Activated CD4-positive, alpha-beta memory T cell treated with anti-CD3 and anti-CD28 coated beads for 36 hours (primary cell): ENCODE measurements at places on chromosomes 7 and 10. TPM values are rescaled to one million over a fixed set of nuclear protein-coding genes. Genes with fewer than 3 reads are reported as not detected.

SUN3 gene
- total RNA-seq = not detected

- peak; percentile 86 for DNase-seq
These were observed 26.4 kb downstream of the HIF1AN start for GRCh38 chr10:100562008-100562672.

MAT1A gene
- total RNA-seq = not detected

GRCh38 chr10:49139028-49139845 lies 5.4 kb upstream of the FAM170B start:
- no peak for DNase-seq

DNA sequence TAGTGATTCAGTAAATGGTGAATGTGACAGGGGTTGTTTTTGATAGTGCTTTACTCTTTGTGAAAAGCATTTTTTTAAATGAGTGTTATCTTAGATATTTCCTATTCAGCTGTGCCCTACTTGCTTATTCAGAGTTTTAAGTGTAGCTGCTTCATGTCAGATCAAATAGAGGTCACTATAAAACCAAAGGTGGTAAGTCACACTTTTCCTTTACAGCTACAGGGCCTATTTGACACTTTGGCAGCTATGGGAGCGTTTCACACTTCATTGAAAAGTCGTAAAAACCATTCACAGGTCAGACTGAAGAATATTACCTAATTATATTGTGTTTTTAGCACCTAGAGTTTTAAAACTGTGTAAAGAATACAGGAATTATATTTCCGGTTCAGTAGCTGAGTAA lies 67.3 kb downstream of the ANKIB1 start:
- no peak for DNase-seq

DNA sequence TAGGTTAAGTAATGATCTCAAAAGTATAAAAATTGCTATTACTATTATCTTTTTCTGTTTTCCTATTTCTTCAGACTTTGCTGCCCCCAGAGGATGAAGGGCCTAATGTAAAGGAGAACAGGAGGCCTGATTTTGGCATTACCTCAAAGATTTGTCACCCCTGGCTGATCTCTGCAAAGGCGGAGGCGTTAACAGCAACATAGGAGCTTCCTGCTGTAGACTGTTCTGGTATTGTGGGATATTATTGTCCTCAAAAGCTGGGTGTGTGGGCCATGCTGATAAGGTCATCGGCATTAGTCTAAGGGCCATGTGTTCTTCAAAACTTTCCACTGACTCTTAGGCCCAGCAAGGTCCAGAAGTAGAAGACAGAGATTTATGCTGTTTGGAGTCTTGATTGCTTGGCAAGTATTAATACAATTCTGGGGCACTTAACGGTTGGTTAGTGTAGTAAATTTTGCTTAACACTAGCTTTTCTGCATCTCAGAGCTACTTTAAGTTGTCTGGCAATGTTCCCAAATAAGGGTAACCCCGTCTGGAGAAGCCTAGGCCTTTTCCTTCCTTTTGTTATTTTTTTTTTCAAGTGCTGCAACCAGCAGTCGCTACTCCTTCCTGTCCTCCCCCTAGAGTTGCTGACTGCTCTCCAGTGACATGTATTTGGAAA lies 14.0 kb upstream of the ENTPD1 start:
- DNase-seq = no peak

SPDYE11 gene
- total RNA-seq = not detected

GRCh38 chr10:30943451-30943850 lies 88.2 kb downstream of the ZNF438 start:
- no peak for DNase-seq

DNA sequence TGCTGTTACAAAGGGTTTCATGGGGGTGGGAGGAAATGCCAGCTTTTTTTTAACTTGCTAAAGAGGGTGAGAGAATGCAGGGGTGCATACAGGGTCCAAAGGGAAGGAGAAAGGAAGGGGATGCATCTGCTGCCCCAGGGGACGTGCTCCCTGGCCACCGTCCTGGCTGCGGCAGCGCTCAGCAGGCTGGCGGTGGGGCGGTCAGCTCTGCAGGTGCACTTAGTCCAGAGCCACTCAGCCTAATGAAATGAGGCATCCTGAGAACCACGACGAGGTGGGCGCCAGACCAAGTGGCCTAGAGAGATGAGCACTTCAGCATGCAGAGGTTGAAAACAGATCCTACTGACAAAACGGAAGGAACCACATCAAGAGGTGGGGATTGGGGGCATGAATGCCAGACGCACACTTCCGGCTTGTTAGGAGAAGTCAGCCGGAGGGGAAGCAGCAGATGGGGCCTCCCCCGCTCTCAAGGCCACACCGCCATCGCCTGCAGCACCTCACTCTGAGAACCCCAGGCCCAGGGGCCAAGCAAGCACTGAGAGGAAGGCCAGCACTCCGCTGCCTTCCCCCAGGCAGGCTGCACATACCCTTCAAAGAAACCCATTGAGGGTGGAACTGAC lies 94.5 kb downstream of the MAD1L1 start:
- peak; percentile 56 for DNase-seq

DNA sequence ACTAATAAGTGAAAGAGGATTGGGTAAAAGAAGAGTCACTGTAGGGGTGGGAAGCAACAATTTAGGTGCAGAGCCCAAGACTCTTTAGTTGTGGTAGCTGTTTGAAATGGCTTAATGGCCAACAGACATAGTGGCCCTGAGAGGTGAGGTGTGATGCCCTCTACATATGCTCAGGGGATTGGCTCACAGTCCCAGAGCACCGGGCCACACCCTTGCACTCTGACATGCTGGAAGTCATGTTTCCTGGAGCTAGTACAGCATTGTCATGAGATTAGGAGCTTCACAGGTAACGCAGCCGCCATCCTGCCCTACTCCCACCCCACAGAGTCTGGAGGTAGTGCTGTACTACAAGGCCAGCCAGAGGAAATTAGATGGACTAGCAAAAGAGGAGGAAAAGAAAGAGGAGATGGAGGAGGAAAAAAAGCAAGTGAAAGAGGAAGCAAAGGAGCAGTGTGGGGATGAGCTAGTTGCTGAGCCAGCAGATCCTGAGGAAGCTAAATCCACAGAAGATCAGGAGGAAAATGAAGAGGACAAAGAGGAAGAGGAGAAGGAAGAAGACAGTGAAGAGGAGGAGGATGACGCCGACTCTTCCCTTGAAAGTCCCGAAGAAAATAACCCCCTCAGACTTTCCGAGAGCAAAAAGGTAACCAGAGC lies 14.8 kb upstream of the FLNC start:
- no peak for DNase-seq

- no peak for DNase-seq
These were observed 928.7 kb downstream of the IPMK start for GRCh38 chr10:57338823-57339558.

ZP3 gene
- 20.4 TPM for total RNA-seq

DNA sequence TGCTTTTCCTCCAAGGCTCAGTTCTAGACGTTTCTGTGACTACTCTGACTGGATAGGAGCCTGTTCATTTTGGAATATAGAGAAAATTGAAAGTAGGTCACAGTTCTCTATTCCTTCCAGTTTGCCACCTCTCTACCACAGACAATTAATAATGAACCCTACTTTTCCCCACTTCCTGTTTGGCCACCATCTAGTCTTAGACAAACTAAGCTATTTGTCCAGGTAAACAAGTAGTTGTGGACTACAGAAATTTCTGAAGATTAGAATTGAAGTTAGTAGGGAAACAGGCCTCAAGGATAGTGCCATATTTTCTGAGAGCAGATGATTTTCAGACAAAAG lies 87.0 kb downstream of the AUTS2 start:
- DNase-seq = no peak

VGF gene
- not detected for total RNA-seq

- no peak for DNase-seq
These were observed 23.3 kb downstream of the SEM1 start for GRCh38 chr7:96686305-96686704.

DNA sequence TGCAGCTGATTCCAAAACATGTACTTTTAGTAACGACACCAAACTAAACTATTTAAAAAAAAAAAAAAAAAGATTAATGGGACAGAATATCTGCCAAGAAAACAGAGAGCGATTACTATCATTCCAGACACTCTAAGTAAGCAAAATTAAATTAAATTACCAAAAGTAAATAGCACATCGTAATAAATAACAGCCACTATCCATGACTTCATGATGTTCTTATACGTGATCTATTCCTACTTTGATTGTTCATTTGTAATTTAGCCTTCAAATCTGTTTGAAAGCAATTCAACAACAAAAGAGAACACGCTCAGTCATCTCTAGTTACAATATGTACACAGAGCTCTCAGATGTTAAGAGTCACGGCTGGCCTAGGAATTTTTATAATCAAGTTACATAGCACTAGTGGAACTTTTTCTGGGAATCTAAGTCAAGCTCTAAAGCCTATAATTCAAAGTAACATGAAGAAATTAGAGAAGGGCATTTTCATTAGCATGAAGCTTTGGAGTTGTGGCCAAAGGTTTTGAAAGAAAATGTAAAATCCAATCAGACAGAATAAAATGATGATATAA lies 241.7 kb upstream of the NEBL start:
- no peak for DNase-seq

GRCh38 chr10:72702868-72703581 lies 11.1 kb downstream of the MCU start:
- DNase-seq = no peak

DNA sequence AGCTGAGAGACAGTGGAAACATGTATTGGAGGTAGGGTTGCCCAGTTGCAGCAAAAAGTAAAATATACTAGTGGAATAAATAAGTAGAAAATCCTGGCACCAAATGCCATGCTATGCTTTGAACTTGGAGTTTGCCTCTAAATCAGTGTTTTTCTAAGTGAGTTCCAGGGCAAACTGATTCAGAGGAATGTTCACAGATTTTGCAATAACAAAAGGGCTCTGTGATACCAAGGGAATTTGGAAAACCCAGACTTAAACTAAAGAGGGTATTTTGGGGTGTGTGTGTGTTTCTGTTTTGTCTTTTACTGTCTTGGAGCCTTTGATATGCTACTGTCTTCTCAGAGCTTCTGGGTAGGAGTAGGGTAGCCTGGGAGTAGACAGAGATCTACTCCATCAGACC lies 39.9 kb downstream of the SLC26A4 start:
- DNase-seq = no peak

DNA sequence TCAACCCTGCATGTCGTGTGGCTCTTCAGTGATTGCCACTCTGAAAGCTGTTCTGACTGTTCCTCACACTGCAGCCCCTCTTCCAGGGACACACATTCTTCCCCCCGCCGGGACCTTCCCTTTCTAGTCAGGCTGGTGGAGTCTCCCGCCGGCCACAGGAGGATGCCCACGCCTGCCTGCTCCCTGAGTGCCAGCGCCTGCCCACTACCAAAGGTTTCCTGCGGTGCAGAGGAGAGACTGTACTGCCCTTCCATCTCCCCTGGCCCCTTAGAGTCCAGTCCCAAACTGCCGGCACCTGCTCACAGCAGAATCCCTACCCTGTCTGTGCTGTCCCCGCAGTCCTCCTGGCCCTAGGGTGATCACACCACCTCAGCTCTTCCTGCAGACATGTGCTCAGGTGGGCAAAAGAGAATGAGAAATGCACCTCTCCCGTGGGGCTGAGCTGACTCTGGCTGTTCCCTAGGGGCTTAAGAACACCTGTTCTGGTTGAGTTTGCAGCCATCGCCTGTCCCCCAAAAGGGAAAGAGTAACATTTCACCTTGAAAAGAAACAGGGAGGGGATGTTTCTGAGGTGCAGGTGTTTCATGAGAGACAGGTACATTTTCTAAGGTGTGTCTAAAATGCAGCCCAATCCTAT lies 1.4 kb downstream of the PODXL start:
- no peak for DNase-seq

NME8 gene
- total RNA-seq = not detected

DNA sequence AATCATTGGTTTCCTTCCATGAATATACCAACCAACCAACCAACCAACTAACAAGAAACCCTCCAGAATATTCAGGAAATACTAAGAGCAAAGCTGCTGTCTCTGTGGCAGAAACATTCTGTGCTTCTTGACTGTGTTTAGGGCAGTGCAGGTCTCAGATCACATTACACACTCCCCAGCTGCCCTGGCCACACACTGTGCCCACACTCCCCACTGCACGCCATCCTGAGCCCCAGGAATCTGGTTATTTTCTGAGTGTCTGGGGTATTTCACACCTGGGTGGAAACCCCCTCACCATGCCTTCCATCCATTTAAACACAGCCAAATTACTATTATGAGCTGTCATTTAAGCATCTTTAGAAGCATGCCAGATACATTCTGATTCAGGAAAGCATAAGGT lies 183.7 kb upstream of the ANK3 start:
- peak; percentile 82 for DNase-seq

- no peak for DNase-seq
These were observed 36.0 kb upstream of the SEMA3E start for GRCh38 chr7:83684928-83685327.

- DNase-seq = no peak
These were observed 273.6 kb downstream of the PLXDC2 start for GRCh38 chr10:20089879-20090278.

GRIFIN gene
- total RNA-seq = not detected

- DNase-seq = no peak
These were observed 395.0 kb downstream of the THSD7A start for GRCh38 chr7:11436773-11437524.

GRCh38 chr7:42976371-42976770 lies 44.2 kb downstream of the MRPL32 start:
- DNase-seq = no peak

GRCh38 chr7:100676501-100677306 lies 3.2 kb downstream of the GNB2 start:
- DNase-seq = no peak

DNA sequence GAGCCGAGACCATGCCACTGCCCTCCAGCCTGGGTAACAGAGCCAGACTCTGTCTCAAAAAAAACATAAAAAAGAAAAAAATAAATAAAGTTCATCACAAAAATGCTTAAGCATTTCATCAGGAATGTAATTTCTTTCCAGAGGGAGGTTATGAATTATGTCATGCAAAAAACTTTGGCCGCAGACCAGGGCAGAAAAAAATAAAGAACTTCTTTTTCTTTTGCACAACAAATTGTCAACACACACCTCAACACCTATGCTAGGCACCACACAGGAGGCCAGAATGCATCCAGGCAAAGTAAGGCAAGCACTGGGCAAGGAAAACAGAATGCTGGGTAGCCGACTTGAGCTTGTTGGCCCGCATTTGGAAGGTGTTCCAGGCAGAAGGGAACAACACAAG lies 3.9 kb downstream of the C10orf62 start:
- no peak for DNase-seq

- DNase-seq = no peak
These were observed 65.9 kb upstream of the ADAM12 start for GRCh38 chr10:126454045-126454751.

DNA sequence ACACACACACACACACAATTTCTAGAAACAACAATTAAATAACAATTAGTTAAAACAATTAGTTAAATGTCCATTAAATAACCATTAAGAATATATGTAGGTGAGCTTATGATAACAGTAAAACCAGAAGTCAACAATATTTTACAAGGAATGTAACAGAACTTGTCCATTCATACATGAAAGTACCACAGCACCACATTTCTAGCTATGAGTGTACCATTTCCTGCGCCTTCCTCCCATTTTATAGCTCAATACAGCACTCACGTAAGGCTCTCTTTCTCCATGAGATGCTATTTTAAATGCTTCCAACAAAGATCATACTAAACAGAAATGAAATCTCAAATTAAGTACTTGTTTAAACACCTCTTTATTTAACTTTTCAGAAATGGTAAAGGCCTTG lies 367.3 kb upstream of the ZWINT start:
- DNase-seq = no peak

HHEX gene
- total RNA-seq = 0.55 TPM
